Right forelimb (tissue), 1 donor: ENCODE measurements at places on chromosomes 11 and 22.

GRCh38 chr11:128246810-128247594 lies 340.4 kb downstream of the ETS1 start:
- DNase-seq, result no peak

GRCh38 chr11:27451244-27451965 lies 21.2 kb downstream of the LGR4 start:
- no peak for DNase-seq

GRCh38 chr22:36415415-36416168 lies 27.8 kb upstream of the MYH9 start:
- no peak for DNase-seq

- no peak for DNase-seq
Measured at GRCh38 chr22:49243335-49243734, 584.3 kb downstream of the BRD1 start.

- no peak for DNase-seq
Measured at GRCh38 chr11:12200991-12201985, 90.9 kb downstream of the MICAL2 start.

- no peak for DNase-seq
Measured at GRCh38 chr11:65503368-65503948, 4.6 kb downstream of the MALAT1 start.

DNA sequence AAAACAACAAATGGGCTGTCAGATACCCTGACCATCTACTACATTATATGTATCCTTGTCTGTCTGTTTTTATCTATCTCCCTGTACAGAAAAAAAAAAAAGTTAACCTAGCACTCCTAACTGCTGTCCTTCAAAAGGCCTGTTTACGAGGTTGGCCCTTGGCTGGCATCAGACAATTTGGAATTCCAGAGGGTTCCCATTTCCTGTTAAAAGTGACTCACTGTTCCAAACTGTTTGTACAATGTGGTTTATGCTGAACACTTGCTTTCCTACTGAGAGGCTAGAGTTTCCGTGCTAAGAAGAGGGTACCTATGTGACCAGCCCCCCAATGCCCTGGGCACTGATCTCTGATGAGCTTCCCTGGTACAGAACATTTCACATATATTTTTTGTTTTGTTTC lies 65.9 kb upstream of the HMGXB4 start:
- DNase-seq, result no peak

DNA sequence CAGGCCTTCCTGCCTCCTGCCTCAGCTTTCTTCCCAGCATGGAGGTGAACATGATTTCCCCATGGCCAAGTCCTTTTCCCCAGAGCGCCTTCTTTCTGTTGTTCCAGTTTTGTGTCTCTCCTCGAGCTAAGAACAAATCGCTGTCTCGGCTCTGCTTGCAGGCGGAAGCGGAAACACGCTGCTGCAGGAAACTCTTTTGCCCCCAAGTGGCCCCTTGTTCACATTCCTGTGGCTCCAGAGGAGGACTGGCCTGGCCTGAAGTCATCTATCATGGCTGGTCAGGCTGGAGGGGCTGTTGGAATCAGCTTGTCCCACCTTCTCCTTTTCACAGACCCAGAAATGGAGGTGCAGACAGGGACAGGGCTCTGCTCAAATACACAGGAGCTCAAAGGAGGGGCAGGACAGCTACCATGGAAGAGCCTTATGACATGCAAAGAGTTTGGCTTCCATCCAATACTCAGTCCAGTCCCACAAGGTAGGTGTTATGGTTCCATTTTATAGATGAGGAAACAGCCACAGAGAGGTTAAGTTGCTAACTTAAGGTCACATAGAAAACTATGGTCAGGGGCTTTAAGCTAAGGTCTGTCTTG lies 182.2 kb upstream of the SYT13 start:
- DNase-seq, result peak; percentile 58

DNA sequence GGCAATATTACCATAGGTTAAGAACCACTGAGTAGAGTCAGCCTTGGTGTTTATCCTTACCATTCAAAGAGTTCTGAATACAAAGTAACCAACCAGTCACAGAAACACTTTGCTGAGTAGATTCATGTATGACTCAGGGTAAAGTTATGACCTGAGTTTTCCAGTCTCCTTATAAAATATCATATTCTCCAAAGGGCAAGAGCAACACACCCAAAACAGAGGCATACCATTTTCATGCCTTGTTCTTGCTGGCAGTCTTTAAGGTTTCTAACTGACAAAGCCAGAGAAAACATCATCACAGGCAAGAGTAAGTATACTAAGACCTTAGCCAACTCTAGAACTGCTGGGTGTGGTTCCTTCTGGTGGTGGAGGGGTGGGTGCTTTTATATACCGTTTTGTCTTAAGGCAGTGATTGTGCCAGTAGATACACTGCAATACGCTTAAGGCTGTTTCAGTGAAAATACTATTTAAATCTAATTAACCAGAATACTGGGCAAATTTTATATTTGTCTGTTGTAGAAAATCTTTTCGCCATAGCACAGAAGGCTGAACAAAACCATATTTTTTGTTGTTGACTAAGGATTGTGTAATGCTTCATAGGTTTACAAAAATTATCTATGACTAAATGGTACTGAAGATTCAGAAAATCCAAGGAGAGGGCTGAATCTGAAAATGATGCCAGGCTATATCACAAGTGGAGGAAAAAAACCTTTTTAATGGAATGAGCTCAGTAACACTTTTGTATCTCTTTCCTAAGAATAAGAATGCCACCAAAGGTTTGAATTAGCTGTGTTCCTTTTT lies 3.0 kb downstream of the ATL3 start:
- DNase-seq, result no peak

- DNase-seq, result no peak
Measured at GRCh38 chr22:49320714-49321476, 506.8 kb downstream of the BRD1 start.

DNA sequence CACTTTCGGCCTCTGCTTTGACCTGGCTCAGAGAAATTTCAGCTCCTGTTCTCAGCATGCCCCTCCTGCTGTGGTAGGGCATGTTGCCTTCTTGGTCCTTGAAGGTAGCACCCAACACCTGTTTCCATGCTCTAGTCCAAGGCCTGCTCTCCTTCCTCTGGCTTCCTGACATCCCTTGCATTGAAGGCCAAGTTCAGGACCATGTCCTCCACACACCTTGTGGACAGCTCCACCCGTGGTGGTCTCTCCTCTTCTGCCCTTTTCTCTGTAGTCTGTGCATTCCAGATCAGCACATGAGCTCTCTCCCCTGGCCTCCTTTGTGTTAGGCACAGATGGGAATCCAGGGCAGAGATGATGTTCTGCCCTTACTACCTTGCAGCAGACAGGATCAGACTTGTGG lies 225.3 kb downstream of the ADAMTS15 start:
- no peak for DNase-seq

- DNase-seq, result no peak
Measured at GRCh38 chr22:35352214-35353111, 28.4 kb upstream of the HMOX1 start.

DNA sequence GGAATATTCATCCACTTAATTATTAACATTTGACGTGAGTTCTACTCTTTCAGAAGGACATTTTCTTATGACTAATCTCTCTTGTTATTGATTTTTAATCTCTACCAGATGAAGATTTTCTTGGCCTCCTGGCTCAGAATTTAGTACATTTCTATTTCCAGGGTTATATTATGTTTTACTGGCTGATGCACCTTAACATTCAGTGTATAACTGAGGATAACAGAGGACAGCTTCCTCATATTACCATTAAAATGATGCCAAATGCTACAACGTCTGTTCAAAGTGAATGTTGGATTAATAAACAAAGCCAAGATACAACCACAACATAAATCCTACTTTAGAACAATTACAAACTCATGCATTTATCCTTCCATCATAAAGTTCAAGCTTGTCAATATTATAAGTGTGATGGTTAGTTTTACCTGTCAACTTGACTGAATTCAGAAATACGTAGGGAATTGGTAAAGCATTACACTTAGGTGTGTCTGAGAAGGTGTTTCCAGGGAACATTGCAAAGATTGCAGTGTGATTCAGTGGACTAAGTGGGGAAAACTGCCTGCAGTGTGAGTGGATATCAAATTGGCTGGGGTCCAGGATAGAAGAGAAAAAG lies 485.2 kb downstream of the LRRC4C start:
- no peak for DNase-seq
